Panc1 (cell line): ENCODE measurements at places on chromosomes 3 and 15. TPM values are rescaled to one million over a fixed set of nuclear protein-coding genes. Genes with fewer than 3 reads are reported as not detected.

Gene RBP2
- not detected for total RNA-seq

Gene STRA6
- total RNA-seq, result 1.1 TPM

Gene GRAMD1C
- total RNA-seq, result 3.9 TPM

Gene CYP1A1
- 0.15 TPM for total RNA-seq

Gene VIPR1
- total RNA-seq, result 0.41 TPM

Gene GAP43
- total RNA-seq, result not detected

Gene SLC25A26
- 13.2 TPM for total RNA-seq

Gene ALCAM
- total RNA-seq, result 32.3 TPM

Gene BRK1
- 81.9 TPM for total RNA-seq

Gene ASB14
- total RNA-seq, result not detected

Gene SHC4
- total RNA-seq, result 0.10 TPM

Gene AADAC
- total RNA-seq, result 0.26 TPM

Gene SLC12A1
- not detected for total RNA-seq
